NCI-H460 (cell line): ENCODE measurements at places on chromosomes 13 and 19. TPM values are rescaled to one million over a fixed set of nuclear protein-coding genes. Genes with fewer than 3 reads are reported as not detected.

DNA sequence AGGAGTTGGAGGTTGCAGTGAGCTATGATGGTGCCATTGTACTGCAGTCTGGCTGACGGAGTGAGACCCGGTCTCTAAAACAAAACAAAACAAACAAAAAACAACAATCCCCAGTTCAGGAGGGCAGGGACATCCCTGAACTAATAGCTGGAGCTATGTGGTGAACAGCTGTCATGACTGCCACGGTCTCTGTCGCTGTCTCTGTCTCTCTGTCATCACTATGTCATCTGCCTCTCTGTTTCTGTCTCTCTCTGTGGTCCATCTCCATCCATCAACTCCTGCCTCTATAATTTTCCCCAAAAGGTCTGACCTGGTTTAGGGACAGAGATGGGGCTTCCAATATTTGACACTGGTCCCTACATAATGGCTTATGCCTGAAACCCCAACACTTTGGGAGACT lies 7.4 kb downstream of the ITPKC start:
- no peak for DNase-seq

The SOHLH2 gene
- total RNA-seq = 0.32 and 0.64 TPM in 2 replicates

DNA sequence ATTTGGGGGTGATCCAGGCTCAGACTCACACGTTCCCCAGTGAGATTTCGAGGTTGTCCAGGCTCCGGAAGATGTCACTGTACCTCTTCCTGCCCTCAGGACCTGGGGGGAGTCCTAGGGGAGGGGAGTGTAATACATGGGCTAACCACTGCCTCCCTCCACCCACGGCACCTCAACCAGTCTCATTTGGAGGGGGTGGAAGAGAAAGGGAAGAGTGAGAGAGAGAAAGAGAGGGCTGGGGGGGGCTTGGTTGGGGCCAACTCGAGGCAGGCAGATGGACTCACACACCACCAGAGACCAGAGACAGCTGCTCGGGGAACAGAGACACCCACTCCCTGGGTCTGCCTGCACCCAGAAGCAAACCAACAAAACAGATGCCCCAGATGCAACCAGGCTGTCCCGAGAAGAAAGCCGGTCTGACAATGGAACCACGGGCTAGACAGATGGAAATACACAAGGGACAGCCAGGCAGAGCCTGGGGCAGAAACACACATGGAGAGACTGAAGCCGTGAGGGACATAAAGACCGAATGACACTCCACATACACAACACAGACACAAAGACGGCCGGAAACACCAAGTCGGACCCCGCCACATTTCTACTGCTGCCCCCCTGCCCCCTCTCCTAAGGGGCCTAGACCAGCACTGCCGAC lies 825 bp downstream of the GMIP start:
- no peak for DNase-seq

DNA sequence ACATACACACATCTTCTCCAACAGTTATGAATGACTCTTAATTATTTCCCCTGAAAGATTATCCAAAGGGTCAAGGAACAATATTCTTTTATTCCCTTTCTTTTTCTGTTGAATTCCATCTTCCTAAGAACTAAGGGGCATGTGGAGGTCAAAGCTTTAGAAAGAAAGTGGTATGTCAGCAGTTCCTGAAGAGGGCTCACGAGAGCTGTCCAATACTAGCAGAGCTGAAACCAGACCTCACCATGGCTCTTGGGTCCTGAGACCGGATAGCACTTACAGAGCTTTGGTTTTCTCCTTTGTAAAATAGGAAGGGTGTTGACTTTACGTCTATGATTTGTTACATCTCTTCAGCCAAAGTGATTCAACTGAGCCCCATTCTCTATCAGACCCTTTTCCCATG lies 109.8 kb upstream of the FREM2 start:
- DNase-seq = no peak

DNA sequence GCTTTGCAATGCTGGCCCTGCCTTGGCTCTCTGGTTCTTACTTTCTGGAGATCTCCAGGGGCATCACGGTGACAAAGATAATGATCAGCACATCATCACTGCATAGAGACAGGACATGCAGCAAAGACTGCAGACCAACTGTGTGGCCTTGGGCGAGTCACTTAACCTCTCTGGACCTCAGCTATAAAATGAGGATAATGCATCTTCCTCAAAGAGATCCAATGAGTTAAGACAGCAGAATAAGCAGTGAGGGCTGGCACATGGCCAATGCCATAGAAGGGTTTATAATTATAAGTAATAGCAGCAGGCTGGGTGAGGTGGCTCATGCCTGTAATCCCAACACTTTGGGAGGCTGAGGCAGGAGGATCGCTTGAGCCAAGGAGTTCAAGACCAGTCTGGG lies 2.4 kb downstream of the MAG start:
- no peak for DNase-seq

DNA sequence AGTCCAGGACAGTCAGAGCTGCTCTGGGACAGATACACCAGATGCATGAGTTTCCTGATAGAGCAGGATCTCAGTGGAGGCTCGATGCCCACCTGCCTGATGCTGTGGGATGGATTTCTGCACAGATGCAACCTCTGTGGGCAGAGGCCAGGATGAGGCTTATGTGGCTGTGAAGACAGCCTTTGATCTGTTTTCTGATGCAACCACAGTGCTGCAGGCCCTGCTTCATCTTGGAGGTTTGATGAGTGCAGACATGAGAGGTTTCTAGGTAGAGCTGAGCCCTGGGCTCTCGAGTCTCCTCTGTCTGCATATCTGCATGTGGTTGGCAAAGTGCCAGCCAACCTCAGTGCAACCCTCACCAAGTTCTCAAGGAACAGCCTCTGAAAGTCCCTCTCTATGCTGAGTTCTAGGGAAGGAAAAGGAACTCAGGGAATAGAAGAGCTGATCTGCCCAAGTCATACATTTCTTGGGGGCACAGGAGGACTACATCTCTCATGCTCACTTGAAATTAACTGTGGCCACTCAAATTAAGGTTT lies 23.1 kb upstream of the TSHZ3 start:
- no peak for DNase-seq

DNA sequence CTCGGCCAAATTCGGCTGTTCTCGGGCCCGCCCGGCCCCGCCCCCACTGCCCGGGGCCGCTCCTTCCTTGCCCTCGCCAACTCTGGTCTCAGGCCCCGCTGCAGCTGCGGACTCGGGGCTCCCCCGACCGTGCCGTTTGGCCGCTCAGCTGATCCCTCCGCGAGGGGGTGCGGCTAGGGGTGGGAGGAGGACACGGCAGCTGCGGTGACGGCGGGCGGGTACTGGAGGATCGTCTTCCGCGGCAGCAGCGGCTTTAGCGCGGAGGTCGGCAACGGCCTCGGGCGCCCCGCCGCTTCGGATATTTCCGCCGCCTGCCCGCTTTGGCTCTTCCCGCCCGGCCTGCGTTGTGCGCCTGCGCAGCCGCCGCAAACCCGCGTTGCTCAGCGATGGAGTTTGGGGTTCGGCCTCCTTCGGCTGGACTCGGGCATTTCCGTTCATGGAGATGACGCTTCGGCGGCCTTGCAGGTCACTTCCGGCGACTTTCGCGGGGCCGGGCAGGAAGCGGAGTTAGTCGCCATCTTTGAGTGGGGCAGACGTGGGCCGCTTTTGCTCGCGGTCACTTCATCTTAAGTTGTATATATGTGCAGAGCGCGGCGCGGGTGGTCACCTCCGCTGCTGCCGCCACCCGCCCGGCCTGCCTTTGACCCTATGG lies 338 bp upstream of the UBE2M start:
- DNase-seq = peak; percentile 95

The SLC7A10 gene
- not detected in 2 replicates for total RNA-seq

The ZSWIM9 gene
- total RNA-seq = 1.3 and 1.5 TPM in 2 replicates

DNA sequence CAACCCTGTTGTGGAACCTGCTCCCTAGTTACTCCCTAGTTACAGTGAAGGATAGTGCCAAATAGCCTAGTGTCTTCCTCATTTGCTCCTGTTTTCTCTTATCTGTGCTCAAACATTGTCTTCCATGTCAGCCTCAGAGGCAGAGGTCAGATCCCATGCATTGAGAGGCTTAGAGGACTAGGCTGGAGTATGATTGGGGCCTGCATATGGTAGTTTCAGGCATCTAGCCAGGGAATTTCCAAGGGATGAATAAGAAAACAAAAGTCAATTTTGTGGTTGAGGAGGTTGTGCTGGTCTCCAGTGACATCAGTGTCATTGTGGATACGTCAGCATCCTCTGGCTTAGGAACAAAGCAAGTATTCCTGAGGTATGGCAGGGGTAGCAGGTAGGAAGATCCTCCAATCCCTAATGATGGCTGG lies 9.4 kb downstream of the ZNF546 start:
- no peak for DNase-seq

- no peak for DNase-seq
These were observed 6.9 kb downstream of the F10 start for GRCh38 chr13:113129480-113129879.

DNA sequence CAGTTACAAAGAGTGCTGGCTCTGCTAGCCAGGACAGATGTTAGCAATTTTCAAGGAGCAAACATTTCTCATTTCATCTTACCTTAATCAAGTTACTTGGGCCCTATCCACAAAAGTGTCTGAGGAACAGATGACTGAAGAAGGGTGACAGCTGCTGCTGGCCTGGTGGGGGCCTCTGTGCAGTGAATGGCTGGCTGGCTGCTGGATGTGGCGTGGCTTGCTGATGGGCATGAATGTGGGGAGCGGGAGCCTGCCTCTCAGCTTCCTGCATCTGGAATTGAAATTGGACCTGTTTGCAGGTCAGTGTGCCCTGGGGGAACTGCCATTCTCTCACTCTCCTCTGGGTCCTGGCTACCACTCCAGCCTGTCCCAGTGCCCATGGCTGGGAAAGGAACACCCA lies 94.7 kb downstream of the RGCC start:
- DNase-seq = no peak

GRCh38 chr13:106464076-106464475 lies 71.4 kb downstream of the EFNB2 start:
- DNase-seq = no peak

The FOSB gene
- 1.7 and 1.9 TPM in 2 replicates for total RNA-seq

- DNase-seq = no peak
These were observed 2.7 kb downstream of the COL4A1 start for GRCh38 chr13:110304256-110304655.

The VWA8 gene
- total RNA-seq = 19.3 and 20.1 TPM in 2 replicates

DNA sequence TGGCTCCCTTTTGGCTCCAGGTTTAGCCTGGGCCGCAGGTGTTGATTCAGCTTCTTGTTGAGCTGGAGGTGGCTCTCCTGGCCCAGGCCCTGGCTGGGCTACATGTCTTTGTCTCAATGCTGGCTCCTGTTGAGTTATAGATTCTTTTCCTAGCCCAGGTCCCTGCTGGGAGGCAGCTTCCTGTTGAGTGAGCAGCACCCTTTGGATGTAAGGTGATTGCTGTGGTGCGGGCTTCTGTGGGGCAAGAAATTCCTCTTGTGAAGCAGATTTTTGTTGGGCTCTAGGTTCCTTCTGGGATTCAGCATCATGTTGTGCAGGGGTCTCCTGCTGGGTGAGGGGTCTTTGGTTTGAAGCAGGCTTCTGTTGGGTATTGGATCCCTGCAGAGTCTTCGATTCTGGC lies 545 bp downstream of the LIPE start:
- DNase-seq = no peak

- DNase-seq = no peak
These were observed 467.2 kb downstream of the ITGBL1 start for GRCh38 chr13:101919541-101920181.

The CPAMD8 gene
- total RNA-seq = 0.10 TPM in 1 of 2 replicates, not detected in the other

DNA sequence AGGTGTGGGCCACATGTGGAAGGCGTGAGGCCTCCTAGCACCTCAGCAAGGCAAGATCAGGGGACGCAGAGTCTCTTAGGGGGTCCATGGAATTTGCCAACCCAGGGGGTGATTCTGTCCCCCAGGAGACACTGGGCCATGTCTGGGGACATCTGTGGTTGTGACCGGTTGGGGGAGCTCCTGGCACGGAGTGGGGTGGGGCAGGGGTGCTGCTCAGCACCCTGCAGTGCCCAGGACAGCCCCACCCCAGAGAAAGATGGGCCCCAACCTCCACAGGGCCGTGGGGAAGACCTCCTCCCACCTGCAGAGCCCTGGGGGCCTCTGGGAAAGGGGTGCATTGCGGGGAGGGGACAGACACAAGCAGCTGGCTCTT lies 4.0 kb downstream of the MKNK2 start:
- DNase-seq = no peak

DNA sequence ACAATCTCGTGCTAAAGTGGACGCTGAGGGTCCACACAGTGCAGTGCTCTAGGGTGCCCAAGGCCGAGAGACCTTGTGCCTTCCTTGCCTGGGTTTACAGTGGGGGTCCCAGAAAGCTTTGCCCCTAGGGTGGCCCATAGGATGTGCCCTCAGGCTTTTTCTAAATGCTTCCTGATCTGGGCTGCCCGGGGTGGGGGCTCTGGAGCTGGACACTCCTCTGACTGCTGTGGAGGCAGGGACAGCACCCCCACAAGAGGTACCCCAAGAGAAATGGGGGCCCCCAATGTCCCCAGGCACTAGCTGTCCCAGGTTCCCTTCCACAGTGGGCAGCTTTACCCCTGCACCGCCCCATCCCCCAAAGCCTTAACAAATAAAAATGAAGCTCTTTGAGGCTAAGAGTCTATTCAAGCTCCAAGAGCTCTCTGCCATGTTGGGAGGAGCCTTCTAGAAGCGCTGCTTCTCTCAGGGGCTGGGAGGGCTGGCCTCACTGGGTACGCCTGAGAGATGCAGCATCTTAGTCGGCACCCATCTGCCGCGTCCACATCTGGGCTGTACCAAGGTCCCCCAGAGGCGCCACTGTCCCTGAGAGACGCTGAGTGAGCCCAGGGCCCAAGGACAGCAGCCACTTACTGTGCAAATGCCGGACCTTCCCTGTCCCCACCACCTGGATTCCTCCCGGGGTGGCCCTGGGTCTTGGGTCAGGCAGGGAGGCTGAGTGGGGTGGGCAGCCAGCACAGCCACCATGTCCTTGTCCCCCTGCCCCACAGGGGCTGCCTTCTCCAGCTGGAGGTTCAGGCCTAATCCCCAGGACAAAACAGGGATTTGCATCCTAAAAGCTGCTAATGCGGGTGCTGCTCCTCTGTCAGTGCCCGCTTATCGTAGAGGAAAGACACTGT lies 27.4 kb downstream of the CEBPA start:
- DNase-seq = no peak
